Hypothalamus (tissue), 51 donors: ENCODE measurements at places on chromosomes 7 and 10.

DNA sequence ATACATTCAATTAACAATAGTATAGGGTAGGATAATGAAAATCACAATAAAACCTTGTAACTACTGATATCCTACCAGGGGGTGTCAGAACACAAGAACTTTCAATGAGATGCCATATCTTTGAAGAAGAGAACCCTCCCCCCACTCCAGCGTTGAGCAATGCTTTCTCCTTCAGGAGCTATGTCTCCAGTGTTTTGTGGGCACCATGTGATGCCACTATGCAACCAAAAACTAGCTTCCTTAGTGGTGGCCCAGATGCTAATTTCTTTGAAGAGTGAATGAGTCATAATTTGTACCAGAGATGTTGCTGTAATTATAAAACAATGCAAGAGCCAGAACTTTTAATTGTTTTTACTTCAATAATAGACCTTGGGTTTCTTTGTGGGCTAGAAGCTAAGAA, 76.0 kb upstream of the ADO start:
- no peak for DNase-seq

DNA sequence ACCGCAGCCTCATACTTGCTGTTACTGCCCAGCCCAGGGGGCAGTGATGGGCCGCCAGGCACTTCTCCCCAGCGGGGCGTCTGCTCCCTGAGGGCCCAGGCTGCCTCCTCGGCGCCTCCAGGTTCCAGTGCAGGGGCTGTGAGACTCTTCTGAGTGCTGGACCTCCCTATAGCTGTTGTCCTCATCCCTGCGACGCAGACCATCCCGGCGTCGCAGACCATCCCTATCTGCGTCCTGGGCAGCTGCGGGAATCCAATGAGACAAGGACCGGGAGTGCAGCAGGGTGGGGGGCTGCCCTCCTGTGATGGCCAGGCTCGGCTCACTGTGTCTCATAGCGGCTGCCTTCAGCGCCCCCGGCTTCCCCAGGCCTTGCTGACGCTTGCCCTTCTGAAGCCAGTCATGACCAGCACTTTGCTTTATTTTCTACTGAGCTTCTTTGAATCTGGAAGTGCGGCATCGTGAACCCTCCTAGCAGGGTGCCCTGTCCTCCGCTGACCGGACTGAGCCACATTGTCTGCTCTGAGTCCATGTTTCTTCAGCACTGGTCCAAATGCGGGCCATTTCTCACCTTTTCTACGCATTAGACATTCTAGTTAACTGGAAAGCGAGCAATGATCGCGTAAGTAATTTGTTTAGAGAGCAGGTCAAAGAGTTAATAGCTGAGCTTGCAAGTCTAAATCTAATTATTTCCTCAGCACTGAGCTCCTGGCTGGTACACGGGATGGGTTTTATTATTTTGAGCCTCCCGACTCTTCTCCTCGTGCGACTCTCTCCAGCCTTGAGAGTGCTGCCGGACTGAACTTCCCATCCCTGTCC, 339.5 kb downstream of the WDR37 start:
- no peak for DNase-seq

DNA sequence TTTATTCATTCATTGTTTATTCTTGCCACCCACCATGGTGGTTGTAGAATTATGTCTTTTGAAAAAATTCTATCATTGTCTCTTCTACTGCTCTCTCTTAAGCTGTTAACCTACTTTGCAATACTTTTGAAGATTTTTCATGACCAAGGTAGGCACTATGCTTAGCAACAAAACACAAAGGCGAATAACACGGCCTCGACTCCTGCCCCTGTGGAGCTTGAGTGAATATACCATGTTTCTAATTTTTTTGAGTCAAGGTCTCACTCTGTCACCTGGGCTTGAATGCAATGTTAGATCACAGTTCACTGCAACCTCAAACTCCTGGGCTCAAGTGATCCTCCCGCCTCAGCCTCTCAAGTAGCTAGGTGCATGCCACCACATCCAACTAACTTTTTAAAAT, 39.4 kb downstream of the APBB1IP start:
- no peak for DNase-seq

- DNase-seq, result no peak
Measured at GRCh38 chr7:154167807-154168206, 115.6 kb downstream of the DPP6 start.

- DNase-seq, result no peak
Measured at GRCh38 chr10:68212721-68213352, 19.1 kb downstream of the ATOH7 start.

- no peak for DNase-seq
Measured at GRCh38 chr7:17787257-17787656, 153.0 kb downstream of the SNX13 start.

GRCh38 chr10:97234400-97234799, 48.6 kb upstream of the SLIT1 start:
- no peak for DNase-seq

GRCh38 chr10:62492012-62492869, 118.1 kb downstream of the ZNF365 start:
- DNase-seq, result no peak

DNA sequence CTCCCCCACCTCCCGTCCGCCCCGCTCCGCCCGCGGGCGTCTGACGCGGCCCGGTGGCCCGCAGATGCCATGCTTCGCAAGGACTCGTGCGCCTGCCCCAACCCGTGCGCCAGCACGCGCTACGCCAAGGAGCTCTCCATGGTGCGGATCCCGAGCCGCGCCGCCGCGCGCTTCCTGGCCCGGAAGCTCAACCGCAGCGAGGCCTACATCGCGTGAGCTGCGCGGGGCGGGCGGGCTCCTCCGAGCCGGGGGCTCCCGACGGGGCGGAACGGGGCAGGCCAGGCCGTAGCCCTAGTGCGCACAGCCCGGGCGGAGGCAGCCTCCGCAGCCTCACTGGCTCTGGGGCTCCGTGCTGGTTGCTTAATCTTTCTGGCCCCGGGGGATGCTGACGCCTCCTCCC, 2.8 kb downstream of the ASIC3 start:
- no peak for DNase-seq

GRCh38 chr7:95716357-95717122, 55.8 kb upstream of the DYNC1I1 start:
- no peak for DNase-seq

GRCh38 chr10:3887885-3888476, 103.0 kb upstream of the KLF6 start:
- DNase-seq, result no peak

- DNase-seq, result no peak
Measured at GRCh38 chr7:85039196-85039923, 147.5 kb downstream of the SEMA3D start.

GRCh38 chr10:128573281-128573845, 447.1 kb upstream of the MKI67 start:
- DNase-seq, result no peak

DNA sequence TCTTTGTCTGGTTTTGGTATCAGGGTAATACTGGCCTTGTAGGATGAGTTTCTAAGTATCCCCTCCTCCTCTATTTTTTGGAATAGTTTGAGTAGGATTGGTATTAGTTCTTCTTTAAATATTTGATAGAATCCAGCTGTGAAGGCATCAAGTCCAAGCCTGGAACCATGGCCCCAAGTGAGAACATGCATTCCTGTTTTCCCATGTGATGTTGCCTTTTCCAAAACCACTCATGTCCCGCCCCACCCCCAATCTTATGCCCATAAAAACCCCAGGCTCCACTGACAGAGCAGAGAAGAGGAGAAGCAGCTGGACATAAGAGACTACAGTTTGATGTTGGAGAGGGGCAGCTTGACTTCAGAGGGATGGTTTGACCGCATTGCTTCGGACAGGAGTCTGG, 71.2 kb downstream of the MINPP1 start:
- no peak for DNase-seq

DNA sequence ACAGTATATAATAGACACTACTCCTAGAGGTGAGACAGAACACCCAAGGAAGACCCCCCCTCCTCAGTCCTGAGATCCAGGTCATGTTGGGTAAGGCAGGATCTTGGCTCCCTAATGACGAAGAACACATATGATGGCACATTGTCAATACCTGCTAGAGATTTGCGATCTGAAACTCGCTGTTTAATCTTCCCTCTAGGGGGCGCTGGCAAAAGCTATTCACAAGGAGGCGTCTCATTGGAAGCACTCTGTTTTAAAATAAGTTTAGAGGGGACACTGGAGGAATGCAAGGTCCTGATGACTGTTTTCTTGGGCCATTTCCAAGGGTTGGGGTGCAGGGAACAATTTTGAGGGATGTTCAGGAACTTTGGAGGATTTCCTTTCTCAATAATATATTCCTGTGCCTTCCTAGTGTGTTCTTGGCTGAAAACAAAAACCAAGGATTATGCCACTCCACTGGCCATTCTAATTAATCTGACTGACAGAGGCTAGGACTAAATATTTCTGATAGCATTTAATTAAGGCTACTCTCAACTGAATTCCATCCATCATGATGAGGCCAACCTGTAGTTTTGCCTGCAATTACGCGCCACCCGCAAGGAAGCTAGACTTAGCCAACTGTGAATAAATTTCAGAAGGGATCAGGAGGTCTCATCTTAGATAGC, 1013.8 kb upstream of the MBL2 start:
- DNase-seq, result no peak

DNA sequence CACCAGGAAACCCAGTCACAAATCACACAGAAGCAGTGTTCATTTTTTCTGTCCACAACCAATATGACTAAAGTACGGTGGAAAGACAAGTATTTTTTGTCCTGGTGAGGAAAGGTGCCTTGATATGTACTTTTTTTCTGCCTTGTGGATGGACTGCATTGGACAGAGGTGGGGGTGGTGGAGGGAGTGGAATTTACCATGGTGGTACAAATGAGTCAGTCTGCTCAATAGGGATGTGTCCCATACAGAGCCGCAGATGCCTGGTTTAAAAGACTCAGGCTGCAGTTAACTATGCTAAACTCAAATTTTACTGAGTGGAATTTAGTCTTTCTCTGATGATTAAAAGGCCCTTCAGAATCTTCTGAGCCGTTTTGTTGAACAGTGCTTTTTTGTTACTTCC, 674.5 kb upstream of the GALNT17 start:
- no peak for DNase-seq

GRCh38 chr10:56624082-56624481, 263.0 kb upstream of the ZWINT start:
- DNase-seq, result no peak

DNA sequence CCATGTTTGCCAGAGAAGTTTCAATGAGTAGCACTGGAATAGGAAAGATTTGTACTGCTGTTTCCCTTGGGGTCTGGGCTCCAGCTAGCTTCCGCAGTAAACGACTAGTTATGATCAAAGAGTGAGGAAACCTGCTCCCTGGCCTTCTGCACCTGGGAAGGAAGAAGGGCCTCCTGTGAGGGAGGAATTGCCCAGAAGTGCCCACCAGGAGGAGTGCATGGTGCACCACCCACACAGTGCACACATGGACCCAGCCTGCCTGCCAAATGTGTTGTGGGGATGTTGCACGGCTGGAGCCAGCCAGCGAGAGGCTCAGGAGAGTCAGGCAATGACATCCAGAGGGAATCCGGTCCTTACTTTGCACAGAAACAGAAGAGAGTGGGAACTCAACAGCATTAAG, 27.0 kb upstream of the FAM107B start:
- DNase-seq, result no peak

DNA sequence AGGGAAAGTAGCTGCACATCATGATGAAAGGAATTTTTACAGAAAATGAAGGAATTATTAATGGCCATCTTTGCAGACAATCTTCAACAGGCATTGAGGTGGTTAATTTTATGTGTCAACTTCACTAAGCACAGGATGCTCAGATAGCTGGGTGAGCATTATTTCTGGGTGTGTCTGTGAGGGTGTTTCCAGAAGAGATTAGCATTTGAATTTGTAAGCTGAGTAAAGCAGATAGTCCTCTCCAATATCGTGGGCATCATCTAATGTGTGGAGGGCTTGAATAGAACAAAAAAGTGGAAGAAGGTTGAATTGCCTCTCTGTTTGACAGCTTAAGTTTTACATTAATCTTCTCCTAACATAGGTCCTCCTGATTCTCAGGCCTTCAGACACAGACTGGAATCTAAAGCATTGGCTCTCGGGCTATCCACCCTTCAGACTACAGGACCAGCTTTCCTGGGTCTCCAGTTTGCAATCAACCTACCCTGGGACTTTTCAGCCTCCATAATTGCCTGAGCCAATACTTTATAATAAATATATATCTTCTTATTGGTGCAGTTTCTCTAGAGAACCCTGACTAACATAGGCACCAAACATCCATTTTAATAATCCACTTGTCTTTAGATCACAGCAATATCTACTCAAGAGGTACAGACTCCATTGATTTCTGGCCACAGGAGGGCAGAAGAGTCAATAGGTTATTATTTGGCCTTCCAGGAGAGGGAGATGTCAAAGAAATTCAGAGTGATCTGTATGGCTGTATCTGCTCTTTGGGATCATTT, 10.5 kb upstream of the CRPPA start:
- no peak for DNase-seq

DNA sequence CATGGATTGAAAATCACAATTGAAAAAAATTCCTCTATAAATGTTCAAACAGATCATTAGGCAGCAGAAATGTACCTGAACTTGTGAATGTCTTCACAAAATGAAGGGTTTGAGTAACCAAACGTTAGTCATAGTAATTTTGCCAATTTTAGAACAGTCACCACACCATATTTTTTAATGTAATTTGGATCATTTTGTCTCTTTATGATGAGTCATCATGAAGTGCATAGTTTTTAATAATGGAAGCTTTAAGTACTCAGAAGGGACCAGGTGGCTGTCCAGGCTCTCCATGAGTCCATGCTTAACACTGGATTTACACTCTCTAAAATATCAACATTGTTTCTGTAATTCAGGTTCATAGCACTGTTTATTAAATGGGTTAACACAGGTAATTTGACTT, 219.2 kb downstream of the ETV1 start:
- DNase-seq, result no peak

DNA sequence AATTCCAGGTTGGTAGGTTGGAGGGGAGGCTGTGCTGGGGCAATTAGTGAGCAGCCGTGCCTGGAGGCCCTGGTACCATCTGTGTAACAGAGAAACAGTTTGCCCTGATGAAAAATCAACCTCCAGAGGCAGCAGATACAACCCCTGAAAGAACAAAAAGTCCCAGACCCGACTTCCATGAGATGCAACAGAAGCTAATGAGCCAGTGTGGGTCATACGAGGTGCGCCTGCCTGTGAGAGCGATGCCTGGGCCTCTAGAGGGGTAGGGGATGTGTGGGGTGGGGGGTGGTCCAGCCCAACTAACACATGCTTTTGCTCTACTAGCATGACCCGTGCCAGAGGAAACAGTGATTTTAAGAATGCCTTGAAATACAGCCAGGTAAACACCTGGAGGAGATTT, 39.3 kb downstream of the CELF2 start:
- no peak for DNase-seq

- no peak for DNase-seq
Measured at GRCh38 chr7:76073335-76073990, 25.6 kb downstream of the MDH2 start.

DNA sequence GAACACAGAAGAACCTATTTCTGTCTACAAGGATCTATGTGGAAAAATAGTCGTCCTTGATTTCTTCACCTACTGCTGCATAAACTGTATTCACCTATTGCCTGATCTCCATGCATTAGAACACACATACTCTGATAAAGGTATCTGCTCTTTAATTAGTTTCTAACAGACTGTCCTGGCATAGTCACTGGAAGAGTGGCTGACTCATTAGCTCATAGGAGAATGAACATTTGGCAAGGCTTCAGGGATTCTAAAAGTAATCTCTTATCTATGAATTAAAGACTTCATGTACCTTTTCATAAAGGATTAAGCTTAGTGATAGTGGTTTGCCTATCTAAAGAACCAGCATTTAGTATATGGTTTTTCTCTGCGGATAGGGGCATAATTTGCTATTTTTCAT, 4.1 kb downstream of the NHLRC2 start:
- no peak for DNase-seq

- no peak for DNase-seq
Measured at GRCh38 chr10:33113466-33113865, 155.4 kb upstream of the ITGB1 start.

GRCh38 chr7:102944241-102944640, 31.4 kb downstream of the LRRC17 start:
- no peak for DNase-seq
